ENCODE measurements at places on chromosomes 2 and 18.

GRCh38 chr2:222912117-222912516 lies 51.3 kb downstream of the ACSL3 start:
- no peak overlapping the region for H3K4me3 ChIP-seq
- H3K4me1 ChIP-seq = no peaks in the 10 kb centered on the region
- no peaks in the 10 kb centered on the region for H3K27me3 ChIP-seq
- DNase-seq = no peak
- peaks cover 20% of the 10 kb centered on the region for H3K36me3 ChIP-seq

- DNase-seq = no peak
- H3K4me3 ChIP-seq = no peak overlapping the region
- H3K27me3 ChIP-seq = no peaks in the 10 kb centered on the region
- no peak overlapping the region for H3K27ac ChIP-seq
- H3K4me1 ChIP-seq = no peaks in the 10 kb centered on the region
These were observed 39.6 kb downstream of the ASB1 start for GRCh38 chr2:238466243-238466756.

DNA sequence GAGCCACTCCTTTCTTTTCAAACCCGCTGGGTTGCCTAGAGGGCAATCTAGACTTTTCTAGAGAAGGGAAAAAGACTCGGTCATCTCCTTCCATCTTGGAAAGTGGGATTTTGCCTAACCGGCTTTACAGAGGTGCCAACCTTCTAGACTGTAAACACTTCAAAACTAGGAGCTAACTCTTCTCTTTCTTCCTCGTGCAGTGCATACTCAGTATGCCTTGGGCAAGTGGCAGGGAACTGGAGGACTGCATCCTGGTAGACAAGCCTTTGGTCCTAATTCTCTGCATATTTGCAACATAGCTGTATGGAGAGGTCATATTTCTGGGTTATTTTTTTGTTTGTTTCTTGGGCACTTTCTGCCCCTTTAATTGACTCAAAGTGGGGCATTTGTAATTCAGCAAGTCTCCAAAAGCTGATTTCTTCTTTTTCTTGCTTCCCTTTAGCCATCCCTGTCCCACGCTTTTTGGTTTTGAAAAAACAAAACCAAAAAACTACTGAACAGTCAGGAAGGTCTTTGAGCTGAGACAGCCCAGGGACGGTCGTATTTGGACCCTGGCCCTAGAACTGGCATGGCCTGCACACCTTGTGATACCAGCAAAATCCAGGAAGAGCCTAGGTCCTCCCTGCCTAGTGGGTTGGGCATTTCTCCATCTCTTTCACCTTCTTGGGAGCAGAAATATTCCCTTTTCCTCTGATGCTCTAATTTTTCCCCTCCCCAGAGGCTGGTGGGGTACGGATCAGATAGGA lies 5.8 kb upstream of the GATA6 start:
- DNase-seq = no peak
- H3K36me3 ChIP-seq = no peaks in the 10 kb centered on the region
- H3K27me3 ChIP-seq = peaks cover 14% of the 10 kb centered on the region
- peak overlapping the region; percentile 20 for H3K27ac ChIP-seq
- no peak overlapping the region for H3K4me3 ChIP-seq
- H3K4me1 ChIP-seq = peaks cover 14% of the 10 kb centered on the region

DNA sequence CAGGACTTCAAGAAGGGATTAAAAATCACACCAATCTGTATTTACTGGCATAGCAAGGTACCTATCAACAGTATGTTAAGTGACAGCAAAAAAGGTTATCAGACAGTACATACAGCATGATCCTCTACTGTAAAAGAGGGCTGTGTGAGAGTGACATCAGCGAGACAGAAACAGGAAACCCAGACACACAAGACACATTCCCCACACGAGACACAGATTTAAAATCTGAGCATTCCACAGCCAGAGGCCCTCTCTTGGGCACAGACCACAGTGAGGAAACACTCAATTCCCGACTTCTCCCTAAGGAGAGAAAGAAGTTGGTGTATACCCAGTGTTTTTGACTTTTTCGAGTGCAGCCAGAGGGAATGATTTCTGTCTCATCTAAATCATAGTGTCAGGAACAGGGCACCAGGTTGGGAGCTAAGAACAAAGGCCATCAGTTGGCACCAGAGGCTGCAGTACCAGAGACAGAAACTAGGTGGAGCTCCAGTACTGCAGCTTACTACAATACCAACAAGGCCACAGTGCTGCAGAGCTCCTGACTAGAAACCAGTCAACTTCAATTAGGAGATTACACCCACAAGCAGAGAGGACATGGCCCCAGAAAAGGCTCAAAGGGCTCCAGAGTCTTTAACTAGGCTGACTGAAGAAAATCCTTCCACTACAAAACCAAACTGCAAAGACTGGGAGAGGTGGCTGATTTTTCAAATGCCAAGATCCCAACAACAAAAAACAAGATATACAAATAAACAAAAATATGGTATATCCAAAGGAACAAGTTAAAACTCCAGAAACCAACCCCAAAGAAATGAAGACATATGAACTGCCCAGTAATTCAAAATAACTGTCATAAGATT lies 41.0 kb downstream of the UNC50 start:
- H3K36me3 ChIP-seq = peaks cover 13% of the 10 kb centered on the region
- no peaks in the 10 kb centered on the region for H3K4me1 ChIP-seq
- no peak overlapping the region for H3K4me3 ChIP-seq
- no peak overlapping the region for H3K27ac ChIP-seq
- no peaks in the 10 kb centered on the region for H3K27me3 ChIP-seq

DNA sequence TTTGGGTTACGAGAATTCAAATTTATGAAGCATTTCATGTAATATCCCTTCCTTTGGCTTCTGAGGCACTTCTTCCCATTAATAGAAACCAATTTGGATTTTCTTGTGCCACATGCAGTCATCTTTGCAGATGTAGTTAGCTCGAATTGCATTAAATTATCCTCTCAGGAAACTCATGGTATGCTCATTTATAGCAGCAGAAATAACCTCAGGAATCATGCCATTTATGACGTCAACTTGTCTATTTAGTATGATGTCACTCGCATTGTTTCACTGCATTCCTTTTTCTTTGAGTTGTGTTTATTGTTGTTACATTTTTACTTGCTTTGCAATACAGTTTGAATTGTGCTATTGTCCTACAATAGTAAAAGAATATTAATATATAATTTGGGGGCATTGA lies 163.8 kb downstream of the RBM43 start:
- no peak overlapping the region for H3K27ac ChIP-seq
- DNase-seq = no peak
- no peak overlapping the region for H3K4me3 ChIP-seq
- H3K27me3 ChIP-seq = no peaks in the 10 kb centered on the region
- no peaks in the 10 kb centered on the region for H3K36me3 ChIP-seq

DNA sequence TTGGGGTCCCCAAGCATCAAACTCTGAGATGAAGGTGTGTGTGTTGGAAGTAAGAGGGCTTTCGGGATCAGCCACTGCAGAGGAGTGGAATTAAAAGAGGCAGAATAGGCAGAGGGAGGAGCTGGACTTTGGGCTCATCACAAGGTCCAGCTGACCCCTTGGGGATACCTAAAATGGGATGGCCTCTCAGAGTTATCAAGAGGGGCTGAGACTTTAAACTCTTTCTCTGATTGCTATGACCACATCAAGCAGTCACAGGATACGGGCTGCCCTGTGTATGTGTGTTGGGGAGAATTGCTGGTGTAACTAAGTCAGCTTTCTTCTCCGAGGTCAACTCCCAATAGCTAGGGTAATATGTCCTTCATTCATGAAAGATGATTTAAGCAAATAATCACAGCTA lies 127.7 kb upstream of the SLC14A2 start:
- H3K4me3 ChIP-seq = no peak overlapping the region
- no peaks in the 10 kb centered on the region for H3K36me3 ChIP-seq

- DNase-seq = no peak
- no peaks in the 10 kb centered on the region for H3K4me1 ChIP-seq
- H3K4me3 ChIP-seq = no peak overlapping the region
- no peaks in the 10 kb centered on the region for H3K27me3 ChIP-seq
- no peaks in the 10 kb centered on the region for H3K36me3 ChIP-seq
- no peak overlapping the region for H3K27ac ChIP-seq
These were observed 247.4 kb upstream of the CHAC2 start for GRCh38 chr2:53519918-53520841.

GRCh38 chr2:49122107-49122506 lies 32.2 kb downstream of the FSHR start:
- no peaks in the 10 kb centered on the region for H3K4me1 ChIP-seq
- H3K27ac ChIP-seq = no peak overlapping the region
- H3K27me3 ChIP-seq = no peaks in the 10 kb centered on the region

- H3K36me3 ChIP-seq = no peaks in the 10 kb centered on the region
- no peaks in the 10 kb centered on the region for H3K27me3 ChIP-seq
- H3K27ac ChIP-seq = no peak overlapping the region
- no peak overlapping the region for H3K4me3 ChIP-seq
- H3K4me1 ChIP-seq = no peaks in the 10 kb centered on the region
These were observed 68.6 kb downstream of the PTGR3 start for GRCh38 chr18:75140296-75140695.

- no peak overlapping the region for H3K27ac ChIP-seq
- H3K27me3 ChIP-seq = no peaks in the 10 kb centered on the region
- H3K4me1 ChIP-seq = no peaks in the 10 kb centered on the region
- H3K36me3 ChIP-seq = peaks cover 8% of the 10 kb centered on the region
These were observed 33.2 kb downstream of the MLPH start for GRCh38 chr2:237520290-237520689.

GRCh38 chr18:61658431-61658830 lies 234.4 kb downstream of the RNF152 start:
- H3K4me1 ChIP-seq = no peaks in the 10 kb centered on the region
- H3K4me3 ChIP-seq = no peak overlapping the region
- no peak overlapping the region for H3K27ac ChIP-seq
- H3K36me3 ChIP-seq = no peaks in the 10 kb centered on the region

DNA sequence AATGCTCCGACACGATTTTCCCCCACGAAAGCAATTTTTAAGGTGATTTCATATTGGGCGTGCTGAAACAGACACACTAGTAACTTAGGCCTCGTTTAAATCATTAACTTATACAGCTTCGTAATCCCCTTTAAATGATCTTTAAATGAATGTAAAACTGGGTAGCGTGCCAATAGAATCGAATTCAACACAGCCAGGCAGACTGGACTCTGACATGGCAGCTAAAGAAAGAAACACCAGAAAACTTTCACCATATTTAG lies 2.4 kb upstream of the ID2 start:
- peak overlapping the region; percentile 72 for H3K4me3 ChIP-seq
- no peaks in the 10 kb centered on the region for H3K27me3 ChIP-seq
- DNase-seq = no peak
- no peaks in the 10 kb centered on the region for H3K36me3 ChIP-seq
- H3K27ac ChIP-seq = peak overlapping the region; percentile 99

DNA sequence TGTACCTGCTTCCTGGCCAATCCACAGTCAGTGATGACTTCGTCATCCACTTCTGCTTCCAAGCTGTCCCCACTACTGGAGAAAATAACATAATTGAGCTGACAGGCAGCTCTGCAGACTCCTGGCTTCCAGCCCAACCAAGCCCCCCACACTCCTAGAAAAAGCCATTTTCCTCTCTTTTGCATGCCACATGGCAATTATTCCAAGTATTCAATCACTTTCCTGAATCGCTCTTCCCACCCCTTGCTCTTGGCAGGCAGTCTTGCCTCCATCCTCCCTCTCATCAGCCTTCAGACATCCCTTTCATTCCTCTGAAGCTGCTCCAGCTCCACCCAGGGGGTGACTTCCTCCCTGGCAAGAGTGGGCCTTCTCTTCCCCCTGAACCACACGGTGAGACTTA lies 14.3 kb upstream of the ST8SIA5 start:
- no peaks in the 10 kb centered on the region for H3K4me1 ChIP-seq
- no peaks in the 10 kb centered on the region for H3K36me3 ChIP-seq
- no peaks in the 10 kb centered on the region for H3K27me3 ChIP-seq
- no peak overlapping the region for H3K4me3 ChIP-seq
- H3K27ac ChIP-seq = no peak overlapping the region

- peak overlapping the region; percentile 85 for H3K27ac ChIP-seq
- no peaks in the 10 kb centered on the region for H3K36me3 ChIP-seq
- H3K4me3 ChIP-seq = peak overlapping the region; percentile 65
These were observed 1.4 kb downstream of the FIGN start for GRCh38 chr2:163734401-163734800.

GRCh38 chr2:207066791-207067460 lies 98.8 kb downstream of the KLF7 start:
- H3K4me1 ChIP-seq = no peaks in the 10 kb centered on the region
- H3K27me3 ChIP-seq = no peaks in the 10 kb centered on the region
- H3K4me3 ChIP-seq = no peak overlapping the region
- no peak for DNase-seq

GRCh38 chr18:70290482-70291294 lies 1.8 kb downstream of the SOCS6 start:
- no peaks in the 10 kb centered on the region for H3K36me3 ChIP-seq
- H3K27me3 ChIP-seq = no peaks in the 10 kb centered on the region
- peaks cover 55% of the 10 kb centered on the region for H3K4me1 ChIP-seq
- H3K4me3 ChIP-seq = peak overlapping the region; percentile 86

DNA sequence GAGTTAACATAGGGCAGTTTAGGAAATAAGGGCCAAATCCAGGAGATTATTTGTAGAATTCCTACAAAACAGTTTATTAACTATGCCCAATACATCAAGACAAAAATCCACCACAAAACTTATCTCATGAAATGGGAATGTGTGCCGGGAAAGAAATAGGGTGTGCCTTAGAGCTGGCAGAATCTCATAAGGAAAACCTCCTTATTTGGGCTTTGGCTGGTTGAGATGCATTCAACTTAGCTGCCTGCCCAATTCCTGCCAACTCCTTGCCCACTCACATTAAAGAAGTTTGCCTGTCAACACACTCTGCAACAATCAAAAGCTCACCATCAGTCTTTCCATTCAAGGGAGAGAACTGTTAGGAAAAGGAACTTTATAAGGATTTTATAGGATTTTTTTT lies 500.6 kb downstream of the SATB2 start:
- H3K4me1 ChIP-seq = peaks cover 14% of the 10 kb centered on the region
- H3K4me3 ChIP-seq = no peak overlapping the region
- no peak for DNase-seq
- no peaks in the 10 kb centered on the region for H3K27me3 ChIP-seq

DNA sequence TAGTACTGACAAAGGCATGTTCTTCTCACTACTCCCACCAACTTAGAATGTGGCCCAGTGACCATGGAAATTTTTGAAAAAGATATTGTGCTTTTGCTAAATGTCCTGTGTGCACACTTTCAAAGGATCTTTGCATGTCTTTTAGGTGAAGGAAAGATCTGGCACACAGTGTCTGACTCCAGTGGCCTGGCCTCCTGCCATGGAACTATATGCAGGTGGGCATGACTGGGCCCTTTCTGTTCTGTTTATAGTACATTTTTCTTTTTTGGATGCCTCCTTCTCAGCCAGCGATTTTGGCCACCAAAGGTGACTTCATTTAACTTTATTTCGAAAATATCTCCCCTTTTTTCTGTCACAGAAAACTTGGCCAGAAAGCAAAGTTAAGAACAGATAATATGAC lies 999.7 kb upstream of the PIK3C3 start:
- no peak overlapping the region for H3K4me3 ChIP-seq
- DNase-seq = no peak
- no peak overlapping the region for H3K27ac ChIP-seq

- H3K4me3 ChIP-seq = no peak overlapping the region
- H3K27me3 ChIP-seq = no peaks in the 10 kb centered on the region
- H3K36me3 ChIP-seq = no peaks in the 10 kb centered on the region
- H3K27ac ChIP-seq = no peak overlapping the region
- H3K4me1 ChIP-seq = no peaks in the 10 kb centered on the region
- peak; percentile 26 for DNase-seq
These were observed 40.6 kb downstream of the SDC1 start for GRCh38 chr2:20184067-20184938.

GRCh38 chr2:217459680-217460405 lies 543.0 kb downstream of the TNS1 start:
- no peaks in the 10 kb centered on the region for H3K4me1 ChIP-seq
- H3K27me3 ChIP-seq = no peaks in the 10 kb centered on the region
- no peak overlapping the region for H3K4me3 ChIP-seq

GRCh38 chr18:37566479-37567060 lies 972 bp upstream of the CELF4 start:
- no peak overlapping the region for H3K27ac ChIP-seq
- H3K4me1 ChIP-seq = peaks cover 18% of the 10 kb centered on the region
- peaks cover 85% of the 10 kb centered on the region for H3K27me3 ChIP-seq
- H3K4me3 ChIP-seq = peak overlapping the region; percentile 68
- no peaks in the 10 kb centered on the region for H3K36me3 ChIP-seq
- no peak for DNase-seq

All from tibial artery (tissue), 4 donors.